ENCODE measurements at places on chromosomes 4 and X.

DNA sequence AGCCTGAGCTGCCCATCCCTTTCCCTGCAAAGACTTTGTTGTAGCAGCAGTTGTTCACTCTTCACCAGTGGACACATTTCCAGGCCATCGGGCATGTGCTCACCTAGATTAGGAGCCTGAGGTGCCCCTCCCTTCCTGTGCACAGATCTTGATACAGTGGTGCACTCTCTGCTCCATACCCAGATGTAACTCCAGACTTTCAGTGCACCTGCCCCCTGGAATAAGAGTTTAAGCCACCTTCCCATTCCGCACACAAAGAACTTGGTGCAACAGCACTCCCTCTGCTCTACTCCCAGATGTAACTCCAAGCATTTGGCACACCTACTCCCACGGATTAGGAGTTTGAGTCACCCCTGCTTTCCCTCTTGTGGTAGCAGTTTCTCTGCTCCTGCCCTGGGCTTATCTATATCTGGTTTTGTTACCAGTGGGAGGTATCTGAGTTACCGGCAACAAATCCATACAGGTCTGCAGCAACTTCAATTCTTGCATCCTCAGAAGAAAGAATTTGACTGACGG lies 36.0 kb upstream of the PLK4 start:
- no peak for DNase-seq

- DNase-seq = no peak
These were observed 97.1 kb downstream of the LDB2 start for GRCh38 chr4:16801356-16801755.

DNA sequence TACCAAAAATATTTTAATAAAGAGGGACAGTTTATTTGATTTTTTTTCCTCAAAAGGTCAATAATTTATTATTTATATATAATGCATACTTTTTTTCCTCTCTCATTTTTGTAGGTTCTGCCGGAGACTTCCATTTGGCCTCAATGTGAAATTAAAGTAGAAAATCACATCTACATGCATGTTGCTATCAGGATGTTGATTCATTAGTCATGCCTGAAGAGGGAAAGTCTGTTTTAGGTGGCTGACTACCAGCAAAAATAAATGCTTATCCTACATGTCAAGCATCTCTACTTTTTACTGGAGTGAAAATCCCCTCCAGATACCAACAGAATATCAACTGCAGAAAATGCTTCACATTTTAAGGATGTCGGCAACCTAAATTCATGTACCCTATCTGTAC lies 41.5 kb downstream of the KIAA0232 start:
- DNase-seq = no peak

DNA sequence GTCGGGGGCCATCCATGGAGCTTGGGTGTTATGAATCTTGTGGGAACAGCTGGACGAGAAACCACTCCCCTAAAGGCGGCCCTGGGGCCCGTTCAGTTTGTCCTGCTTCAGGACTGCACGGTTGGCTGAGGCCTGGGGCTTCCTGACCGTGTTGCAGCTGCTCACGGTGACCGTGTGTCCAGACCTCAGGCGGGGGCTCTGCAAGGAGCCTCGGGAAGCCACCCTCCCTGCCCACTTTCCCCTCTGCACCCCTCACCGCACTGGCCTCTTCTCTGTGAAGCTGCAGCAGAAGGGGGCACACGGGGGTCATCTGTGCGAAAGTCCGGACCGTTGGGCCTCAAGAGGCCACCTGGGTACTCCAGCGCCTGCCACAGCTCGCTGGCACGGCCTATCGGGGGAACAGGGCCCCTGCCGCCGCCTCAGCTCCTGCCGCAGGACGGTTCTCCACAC lies 29.4 kb downstream of the UVSSA start:
- DNase-seq = no peak

- no peak for DNase-seq
These were observed 139.5 kb downstream of the UCHL1 start for GRCh38 chr4:41396214-41396613.

- no peak for DNase-seq
These were observed 76.1 kb downstream of the NSG1 start for GRCh38 chr4:4462970-4463369.

GRCh38 chr4:38099020-38099600 lies 138.9 kb downstream of the PTTG2 start:
- no peak for DNase-seq
